ENCODE measurements at places on chromosomes 7 and 10.

GRCh38 chr7:150412518-150413488 lies 33.7 kb downstream of the ZNF775 start:
- no peak for DNase-seq

GRCh38 chr10:43623351-43623750 lies 17.1 kb downstream of the ZNF485 start:
- DNase-seq, result no peak

DNA sequence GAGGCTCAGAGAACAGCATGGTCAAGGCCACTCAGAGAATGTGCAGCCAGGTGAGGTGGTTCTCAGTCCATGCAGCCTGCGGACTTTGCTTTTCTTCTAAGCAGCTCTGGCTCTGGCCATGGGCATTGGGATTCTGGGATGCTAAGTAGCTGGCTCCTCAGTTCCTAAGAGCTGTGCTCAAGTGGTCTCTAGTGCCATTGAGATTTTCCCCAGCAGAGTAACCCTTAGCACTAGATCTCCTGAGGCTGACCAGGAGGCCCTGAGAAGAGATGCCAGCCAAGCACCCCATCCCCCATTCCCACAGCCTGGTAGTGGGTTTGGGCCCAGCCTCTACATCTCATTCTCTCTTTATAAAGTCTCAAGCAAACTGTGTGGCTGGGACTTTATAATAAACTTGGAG lies 77.1 kb downstream of the KCNMA1 start:
- no peak for DNase-seq

DNA sequence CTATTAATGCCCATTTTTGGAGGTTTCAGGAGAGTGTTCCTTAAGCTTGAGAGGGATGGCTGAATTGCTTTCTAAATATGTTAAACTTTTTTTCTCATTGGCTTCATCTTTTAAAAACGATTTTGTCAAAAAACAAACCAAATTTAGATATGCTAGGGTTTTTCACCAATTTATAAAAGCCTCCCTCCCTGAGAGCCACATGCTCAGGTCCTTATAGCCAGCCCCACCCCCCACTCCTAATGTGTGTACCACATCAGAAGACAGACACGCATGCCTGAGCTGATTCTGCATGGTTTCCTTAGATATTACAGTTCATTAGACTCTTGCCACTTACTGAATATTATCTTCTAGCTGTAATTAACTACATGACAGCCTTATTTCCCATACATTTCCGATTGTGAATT lies 2.0 kb downstream of the CUL1 start:
- DNase-seq, result no peak

GRCh38 chr7:2173189-2173827 lies 59.4 kb downstream of the MAD1L1 start:
- DNase-seq, result no peak

- DNase-seq, result no peak
Measured at GRCh38 chr10:46526682-46527038, 29.8 kb downstream of the GPRIN2 start.

DNA sequence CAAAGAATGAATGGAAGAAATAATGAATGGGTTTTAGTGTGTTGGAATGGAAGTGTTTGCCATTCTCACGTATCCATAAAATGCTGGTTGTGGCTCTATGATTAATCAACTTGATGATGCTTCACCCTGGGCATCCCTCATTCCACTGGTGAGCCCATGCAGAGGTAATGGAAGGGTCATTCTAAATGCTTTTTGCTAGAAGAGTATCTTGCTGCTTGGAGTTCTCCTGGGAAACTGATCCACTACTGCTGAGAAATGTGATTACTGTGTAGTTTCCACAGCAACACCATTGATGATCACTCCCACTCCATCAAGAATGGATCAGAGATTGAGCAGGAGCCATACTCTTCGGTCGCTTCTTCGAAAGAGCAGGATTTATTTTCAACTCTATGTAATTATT lies 101.6 kb downstream of the ARL5B start:
- DNase-seq, result no peak

Data from NCI-H2107 (cell line).